MM.1S (cell line): ENCODE measurements at places on chromosomes 4 and X.

DNA sequence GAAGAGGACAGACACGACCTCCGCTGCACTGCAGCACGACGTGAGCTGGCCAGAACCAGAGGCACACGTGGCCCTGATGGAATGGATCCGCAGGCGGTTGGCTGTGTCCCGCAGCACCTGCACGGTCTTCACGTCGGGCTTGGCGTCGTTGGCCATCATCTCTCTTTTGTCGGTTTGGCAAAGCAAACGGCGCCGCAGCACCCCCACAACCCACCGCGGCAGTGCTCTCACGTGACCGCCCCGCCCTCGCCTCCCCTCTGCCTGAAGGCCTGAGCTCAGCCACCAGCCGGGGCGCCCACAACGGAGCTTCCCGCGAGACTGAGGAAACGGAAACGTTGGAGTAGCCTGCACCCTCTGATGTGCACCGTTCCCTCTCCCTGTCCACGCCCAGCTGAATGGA, at the start of gene TKTL2:
Gene TKTL2 (minus strand): TSS at position 179 of the 400 bp plus-strand sequence. CDS start 20 bp downstream, at position 159.
- no peak for DNase-seq

- DNase-seq, result peak; percentile 33
These were observed 167.1 kb downstream of the NSUN7 start for GRCh38 chr4:40916880-40917279.

- peak; percentile 87 for DNase-seq
These were observed 544 bp downstream of the HERC3 start for GRCh38 chr4:88592600-88593448.

DNA sequence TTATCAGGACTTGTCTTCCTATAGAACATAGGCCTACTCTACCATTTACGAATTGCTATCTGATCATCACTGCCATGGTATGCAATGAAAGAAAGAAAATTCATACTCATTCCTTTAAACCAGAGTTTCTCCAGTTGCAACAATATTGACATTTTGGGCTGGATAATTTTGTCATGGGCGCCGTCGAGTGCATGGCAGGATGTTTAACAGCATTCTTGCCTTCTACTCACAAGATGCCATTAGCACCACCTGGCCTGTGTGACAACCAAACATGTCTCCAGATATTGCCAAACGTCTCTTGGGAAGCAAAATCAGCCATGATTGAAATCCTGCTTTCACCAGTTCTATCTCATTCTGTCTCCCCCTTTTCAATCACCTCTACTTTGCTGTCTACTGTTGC, 63.6 kb upstream of the ARHGAP24 start:
- DNase-seq, result no peak

- no peak for DNase-seq
These were observed 389.7 kb upstream of the NR3C2 start for GRCh38 chr4:148831945-148832344.
